GM23248 (cell line): ENCODE measurements at places on chromosomes 11 and 22. TPM values are rescaled to one million over a fixed set of nuclear protein-coding genes. Genes with fewer than 3 reads are reported as not detected.

- no peaks in the 10 kb centered on the region for H3K27me3 ChIP-seq
- H3K4me1 ChIP-seq = no peaks in the 10 kb centered on the region
- H3K27ac ChIP-seq = no peak overlapping the region
These were observed 174.7 kb downstream of the MN1 start for GRCh38 chr22:27626675-27627443.

- H3K36me3 ChIP-seq = no peaks in the 10 kb centered on the region
- no peak for DNase-seq
- no peaks in the 10 kb centered on the region for H3K27me3 ChIP-seq
- peaks cover 16% of the 10 kb centered on the region for H3K4me1 ChIP-seq
- no peak overlapping the region for H3K4me3 ChIP-seq
These were observed 21.4 kb downstream of the UVRAG start for GRCh38 chr11:75836417-75836816.

GRCh38 chr22:17159504-17159951 lies 451 bp upstream of the HDHD5 start:
- DNase-seq = peak; percentile 75
- peaks cover 11% of the 10 kb centered on the region for H3K4me1 ChIP-seq
- H3K4me3 ChIP-seq = peak overlapping the region; percentile 84
- H3K27ac ChIP-seq = 0 out of 2 replicates have a peak overlapping the region, but pooled peaks have one; percentile 14

- H3K27me3 ChIP-seq = no peaks in the 10 kb centered on the region
- H3K36me3 ChIP-seq = no peaks in the 10 kb centered on the region
- peak; percentile 92 for DNase-seq
- peak within 1 kb of the TSS; percentile 23; the same call in 1 of the 2 replicates for H3K27ac ChIP-seq
- peak within 1 kb of the TSS; percentile 67 for H3K4me3 ChIP-seq
- no peaks in the 10 kb centered on the region for H3K4me1 ChIP-seq
These were observed at the start of gene RAB38 for GRCh38 chr11:88174709-88175568. RAB38 (minus strand) TSS chr11:88175443; CDS start chr11:88175384, 59 bp downstream.

DNA sequence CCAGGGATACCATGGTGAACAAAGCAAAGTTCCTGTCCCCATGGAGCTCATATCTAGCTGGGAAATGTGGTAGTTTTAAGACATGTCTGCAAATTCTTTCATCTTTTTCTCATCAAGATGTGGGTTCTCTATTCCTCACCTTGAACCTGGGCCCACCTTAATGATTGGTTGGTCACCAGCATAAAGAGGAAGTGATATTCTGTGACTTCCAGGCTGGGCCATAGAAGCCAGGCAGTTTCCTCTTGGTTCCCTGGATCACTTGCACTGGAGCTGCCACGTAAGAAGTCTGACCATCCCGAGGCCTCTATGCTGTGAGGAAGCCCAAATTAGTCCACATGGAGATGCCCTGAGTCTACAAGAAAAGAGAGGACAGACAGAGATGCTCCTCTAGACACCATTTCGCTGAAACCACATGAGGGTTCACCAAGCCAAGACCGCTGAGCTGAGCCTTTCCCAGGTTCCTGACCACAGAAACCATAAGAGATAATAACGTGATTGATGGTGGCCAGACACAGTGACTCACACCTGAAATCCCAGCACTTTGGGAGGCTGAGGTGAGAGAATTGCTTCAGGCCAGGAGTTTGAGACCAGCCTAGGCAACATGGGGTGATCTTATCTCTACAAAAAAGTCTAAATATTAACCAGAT lies 119.5 kb upstream of the ISX start:
- no peaks in the 10 kb centered on the region for H3K27me3 ChIP-seq
- no peak overlapping the region for H3K4me3 ChIP-seq
- H3K36me3 ChIP-seq = no peaks in the 10 kb centered on the region
- H3K4me1 ChIP-seq = no peaks in the 10 kb centered on the region
- DNase-seq = no peak

DNA sequence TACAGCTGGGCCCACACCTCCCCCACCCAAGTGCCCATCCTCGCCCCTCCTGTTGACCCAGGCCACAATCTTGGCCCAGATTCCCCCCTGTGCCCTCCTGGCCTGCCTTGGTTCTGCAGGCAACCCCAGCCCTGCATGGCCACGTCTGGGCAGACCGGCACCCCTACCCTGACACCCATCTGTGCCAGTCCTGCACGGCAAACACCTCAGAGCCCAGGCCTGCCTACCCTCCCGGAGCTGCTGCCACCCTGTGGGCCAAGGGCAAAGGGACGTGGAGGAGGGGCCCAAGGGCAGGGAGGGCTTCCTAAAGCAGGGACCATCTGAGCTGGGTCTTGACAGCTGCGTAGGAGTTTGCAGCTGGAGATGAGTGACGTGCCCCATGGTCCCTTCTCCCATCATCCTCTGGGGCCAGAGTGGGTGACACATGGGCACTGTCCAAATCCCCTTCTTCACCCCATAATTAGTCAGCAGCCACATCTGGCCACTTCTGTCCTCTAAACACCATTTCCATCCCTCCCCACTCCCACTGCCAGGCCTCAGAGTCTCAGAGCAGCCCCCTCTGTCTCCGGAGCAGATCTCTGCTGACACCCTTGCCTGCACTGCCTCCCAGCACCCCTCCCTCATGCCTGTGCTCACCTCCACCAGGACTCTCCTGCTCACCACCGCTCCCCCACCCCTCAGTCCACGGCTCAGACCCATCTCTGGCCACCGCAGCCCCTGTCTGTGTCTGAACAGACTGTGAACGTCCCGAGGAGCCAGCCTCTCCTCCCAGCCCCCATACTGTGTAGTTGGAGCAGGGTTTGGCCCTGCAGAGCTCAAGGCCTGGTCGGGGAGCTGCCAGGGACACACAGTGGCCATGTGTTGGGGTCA lies 35.6 kb upstream of the PPARA start:
- H3K27me3 ChIP-seq = no peaks in the 10 kb centered on the region
- H3K36me3 ChIP-seq = peaks cover 11% of the 10 kb centered on the region; the same call in 1 of the 2 replicates
- peaks cover 16% of the 10 kb centered on the region for H3K4me1 ChIP-seq
- peak; percentile 45 for DNase-seq
- no peak overlapping the region for H3K4me3 ChIP-seq
- peak overlapping the region; percentile 82 for H3K27ac ChIP-seq

DNA sequence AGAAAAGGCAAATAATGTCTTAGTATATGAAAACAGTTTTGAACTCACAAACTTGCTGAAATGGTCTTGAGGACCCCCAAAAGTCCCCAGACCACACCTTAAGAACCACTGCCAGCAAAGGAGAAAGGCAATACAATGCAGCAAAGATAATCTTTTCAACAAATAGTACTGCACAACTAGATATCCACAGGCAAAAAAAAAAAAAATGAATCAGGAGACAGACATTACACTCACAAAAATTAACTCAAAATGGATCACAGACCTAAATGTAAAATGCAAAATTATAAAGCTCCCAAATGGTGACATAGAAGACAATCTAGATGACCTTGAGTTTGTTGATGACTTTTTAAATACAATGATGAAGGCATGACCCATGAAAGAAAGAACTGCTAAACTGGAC lies 8.3 kb downstream of the PICALM start:
- peaks cover 60% of the 10 kb centered on the region for H3K4me1 ChIP-seq
- DNase-seq = no peak
- H3K36me3 ChIP-seq = no peaks in the 10 kb centered on the region; the same call in 1 of the 2 replicates
- H3K27me3 ChIP-seq = no peaks in the 10 kb centered on the region
- 0 out of 2 replicates have a peak overlapping the region, but pooled peaks have one; percentile 6 for H3K27ac ChIP-seq

NAALAD2 gene
- total RNA-seq = 0.76 TPM in 1 of 2 replicates, not detected in the other

SYT13 gene
- not detected in 2 replicates for total RNA-seq

MRPL21 gene
- total RNA-seq = 22.6 and 45.0 TPM in 2 replicates
